ENCODE measurements at places on chromosomes 2 and 18.

DNA sequence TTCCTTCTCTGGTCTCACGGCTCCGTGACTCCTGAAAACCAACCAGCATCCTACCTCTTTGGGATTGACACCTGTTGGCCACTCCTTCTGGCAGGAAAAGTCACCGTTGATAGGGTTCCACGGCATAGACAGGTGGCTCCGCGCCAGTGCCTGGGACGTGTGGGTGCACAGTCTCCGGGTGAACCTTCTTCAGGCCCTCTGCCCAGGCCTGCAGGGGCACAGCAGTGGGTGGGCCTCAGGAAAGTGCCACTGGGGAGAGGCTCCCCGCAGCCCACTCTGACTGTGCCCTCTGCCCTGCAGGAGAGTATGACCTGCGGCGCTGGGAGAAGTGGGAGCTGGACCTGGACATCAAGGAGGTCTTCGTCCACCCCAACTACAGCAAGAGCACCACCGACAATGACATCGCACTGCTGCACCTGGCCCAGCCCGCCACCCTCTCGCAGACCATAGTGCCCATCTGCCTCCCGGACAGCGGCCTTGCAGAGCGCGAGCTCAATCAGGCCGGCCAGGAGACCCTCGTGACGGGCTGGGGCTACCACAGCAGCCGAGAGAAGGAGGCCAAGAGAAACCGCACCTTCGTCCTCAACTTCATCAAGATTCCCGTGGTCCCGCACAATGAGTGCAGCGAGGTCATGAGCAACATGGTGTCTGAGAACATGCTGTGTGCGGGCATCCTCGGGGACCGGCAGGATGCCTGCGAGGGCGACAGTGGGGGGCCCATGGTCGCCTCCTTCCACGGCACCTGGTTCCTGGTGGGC, 10.0 kb downstream of the PROC start:
- no peak for DNase-seq

DNA sequence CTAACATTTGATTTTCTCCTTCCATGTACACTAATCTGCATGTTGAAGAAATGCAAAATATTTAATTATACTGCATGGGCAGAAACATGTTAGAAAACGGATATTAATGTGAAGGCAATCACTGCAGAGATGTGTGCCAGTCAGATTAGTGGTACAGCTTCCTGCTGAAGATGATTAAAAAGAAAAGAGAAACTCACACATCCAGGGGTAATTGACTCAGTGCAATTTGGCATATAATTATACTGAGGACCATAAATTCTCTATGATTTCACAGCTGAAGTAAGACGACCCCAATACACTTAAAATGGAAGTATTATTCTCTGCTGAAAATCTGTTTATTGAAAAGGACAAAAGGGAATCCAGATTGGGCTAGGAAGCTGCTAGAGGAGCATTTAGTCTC, 243.4 kb downstream of the TGIF1 start:
- no peak for DNase-seq

GRCh38 chr2:9623151-9623550, 7.6 kb downstream of the YWHAQ start:
- DNase-seq: no peak

DNA sequence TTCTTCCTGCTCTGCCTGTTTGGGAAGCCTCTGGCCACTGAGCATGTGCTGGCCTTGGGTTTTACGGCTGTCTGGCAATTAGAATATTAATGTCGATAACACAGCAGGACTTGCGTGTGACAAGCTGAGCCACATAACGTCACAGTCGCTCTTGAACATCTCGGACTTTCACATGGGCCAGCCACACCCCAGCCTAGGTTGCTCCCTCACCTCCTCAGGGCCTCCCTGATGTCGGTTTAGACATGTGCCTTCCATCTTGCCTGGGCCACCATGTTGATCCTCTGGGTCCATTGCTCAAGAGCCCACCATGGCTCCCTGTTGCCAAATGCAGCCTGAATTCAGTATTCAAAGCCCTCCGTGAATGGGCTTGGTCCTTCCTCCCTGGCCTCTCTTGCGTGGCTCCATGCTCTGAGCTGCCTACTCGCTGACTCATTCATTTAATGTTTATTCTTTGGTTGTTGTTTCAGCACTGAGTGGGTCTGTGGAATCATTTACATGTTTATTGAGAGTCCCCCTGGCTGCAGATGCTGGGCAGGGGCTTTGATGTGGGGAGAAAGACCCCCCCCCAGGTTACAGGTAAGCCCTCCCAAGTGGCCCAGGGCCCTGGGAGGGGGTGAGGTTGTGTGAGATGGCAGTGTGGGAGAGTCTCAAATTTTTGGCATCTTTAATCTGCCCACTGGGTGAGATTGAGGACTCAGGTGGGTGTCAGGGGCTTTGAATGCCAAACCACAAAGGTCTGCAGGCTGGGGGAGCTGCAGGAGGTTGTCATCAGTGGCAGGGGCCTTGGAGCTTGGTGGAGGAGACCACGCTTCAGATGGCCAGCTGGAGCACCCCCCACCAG, 62.0 kb downstream of the ODC1 start:
- DNase-seq: no peak

GRCh38 chr18:56461151-56461550, 177.2 kb downstream of the TXNL1 start:
- DNase-seq: no peak
